Suppressor macrophage treated with lipopolysaccharide for 1 hour (primary cell): ENCODE measurements at places on chromosomes 16 and 17.

- DNase-seq = no peak
Measured at GRCh38 chr16:50945171-50945570, 203.3 kb downstream of the CYLD start.

GRCh38 chr16:70680495-70681381, 5.1 kb downstream of the MTSS2 start:
- no peak for DNase-seq

- no peak for DNase-seq
Measured at GRCh38 chr16:9849697-9850245, 332.5 kb downstream of the GRIN2A start.

DNA sequence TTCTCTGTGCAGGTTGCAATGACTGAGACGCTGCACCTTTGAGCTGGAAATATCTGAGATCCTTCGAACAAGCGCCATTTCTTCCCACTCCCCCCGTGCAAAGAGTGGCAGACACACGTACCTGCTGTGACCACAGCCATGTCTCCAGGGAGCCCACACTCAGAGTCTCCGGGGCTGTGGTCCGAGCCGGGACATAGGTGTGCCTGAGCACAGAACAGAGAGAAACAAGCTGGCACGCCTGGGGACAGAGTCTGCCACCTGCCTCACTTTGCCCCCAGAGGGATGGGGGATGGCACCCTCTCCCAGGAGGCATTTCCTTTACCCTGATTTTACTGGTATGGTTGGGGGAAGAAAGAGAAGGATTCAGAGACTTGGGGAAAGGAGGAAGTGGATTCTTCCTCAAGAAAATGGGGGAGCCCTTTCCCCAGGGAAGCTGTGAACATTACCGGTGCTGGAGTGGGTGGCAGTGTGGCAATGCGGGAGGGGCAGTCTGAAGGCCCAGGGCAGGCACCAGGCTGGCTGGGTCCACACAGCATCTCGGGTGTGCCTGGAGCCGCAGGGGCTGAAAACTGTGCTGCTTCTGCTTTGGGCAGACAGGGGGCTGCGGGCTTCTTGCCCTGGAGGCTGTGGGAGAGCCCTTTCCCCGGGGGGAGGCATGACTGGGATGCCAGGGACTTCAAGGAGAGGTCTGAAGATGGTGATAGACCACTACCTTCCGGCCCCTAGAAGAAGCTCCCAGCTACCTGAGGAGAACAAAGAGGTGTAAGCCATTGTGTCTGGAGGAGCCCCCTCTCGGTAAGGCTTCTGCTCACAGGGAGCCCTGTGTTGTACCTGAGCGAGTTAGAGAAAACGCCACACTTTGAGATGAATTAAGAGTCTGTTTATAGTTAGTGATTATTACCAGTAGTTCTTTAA, 6.6 kb upstream of the PIK3R6 start:
- DNase-seq = no peak

DNA sequence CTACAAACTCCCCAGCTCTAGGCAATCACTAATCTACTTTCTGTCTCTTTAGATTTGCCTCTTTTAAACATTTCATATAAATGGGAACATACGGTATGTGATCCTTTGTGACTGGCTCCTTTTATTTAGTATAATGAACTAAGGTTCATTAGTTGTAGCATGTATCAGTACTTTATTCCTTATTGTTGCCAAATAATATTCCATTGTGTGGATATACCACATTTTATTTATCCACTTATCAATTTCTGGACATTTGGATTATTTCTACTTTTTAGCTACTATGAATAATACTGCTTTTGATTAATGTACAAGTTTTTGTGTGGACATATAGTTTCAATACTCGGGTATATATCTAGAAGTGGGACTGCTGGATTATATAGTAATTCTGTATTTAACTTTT, 7.9 kb downstream of the DDX19B start:
- no peak for DNase-seq

GRCh38 chr17:27575096-27575911, 55.7 kb upstream of the LGALS9 start:
- no peak for DNase-seq

DNA sequence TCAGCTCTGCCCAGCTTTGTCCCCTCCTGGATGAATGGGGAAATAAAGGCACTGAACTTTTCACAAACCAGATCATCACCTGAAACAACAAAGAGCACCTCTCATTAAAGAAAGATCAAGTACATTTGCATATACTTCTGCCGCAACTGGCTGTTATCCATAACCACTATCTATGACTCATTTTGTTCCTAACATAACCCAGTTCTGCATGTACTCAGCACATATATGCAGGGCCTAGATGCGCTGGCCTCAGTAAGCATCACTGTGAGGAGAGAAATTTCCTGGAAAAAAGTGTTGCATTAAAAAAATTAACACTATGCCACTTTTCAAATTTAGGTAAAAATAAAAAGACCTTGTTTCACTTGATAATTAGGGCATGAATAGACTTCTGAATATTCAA, 1718.4 kb downstream of the TP53TG3F start:
- DNase-seq = no peak

- no peak for DNase-seq
Measured at GRCh38 chr16:69114346-69114975, 9.0 kb downstream of the HAS3 start.

DNA sequence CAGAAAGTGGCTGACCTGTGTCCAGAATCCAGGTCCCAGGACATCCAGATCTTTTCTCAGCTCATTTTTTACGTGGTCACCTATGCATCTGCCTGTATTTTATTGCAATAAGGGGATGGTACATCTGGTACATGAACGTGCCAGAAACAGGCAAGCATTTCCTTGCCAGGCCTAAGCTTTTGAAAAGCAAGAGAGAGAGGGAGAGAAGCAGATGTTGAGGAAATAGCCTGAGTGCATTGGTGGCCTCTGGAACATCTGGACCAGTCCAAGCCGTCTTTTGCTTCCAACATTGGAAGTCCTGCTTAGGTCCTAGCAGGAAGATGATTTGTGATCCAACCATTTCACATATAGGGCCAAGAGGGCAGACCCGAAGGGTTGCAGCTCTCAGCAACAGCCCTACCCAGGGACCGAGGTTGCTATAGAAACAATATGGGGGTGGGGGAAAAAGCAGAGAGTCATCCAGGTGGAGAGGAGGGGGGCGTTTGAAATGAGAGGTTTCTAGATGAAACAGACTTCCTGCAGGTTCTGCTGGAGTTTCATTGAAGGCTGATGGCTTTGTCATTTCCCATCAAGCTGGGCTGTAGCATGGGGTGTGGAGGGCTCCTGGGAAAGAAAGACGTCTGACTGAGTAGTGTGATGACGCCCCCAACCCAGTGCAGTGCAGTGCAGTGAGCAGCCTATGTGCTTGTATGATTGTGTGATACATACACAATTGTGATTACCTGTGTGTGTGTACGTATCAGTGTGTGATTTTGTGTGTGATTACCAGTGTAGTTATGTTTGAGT, 61.6 kb downstream of the SHISA6 start:
- DNase-seq = no peak

GRCh38 chr16:9092282-9092977, 986 bp downstream of the HAPSTR1 start:
- no peak for DNase-seq

- no peak for DNase-seq
Measured at GRCh38 chr16:88521674-88522073, 48.5 kb upstream of the ZC3H18 start.

GRCh38 chr16:28845761-28846079, 428 bp downstream of the TUFM start:
- no peak for DNase-seq

DNA sequence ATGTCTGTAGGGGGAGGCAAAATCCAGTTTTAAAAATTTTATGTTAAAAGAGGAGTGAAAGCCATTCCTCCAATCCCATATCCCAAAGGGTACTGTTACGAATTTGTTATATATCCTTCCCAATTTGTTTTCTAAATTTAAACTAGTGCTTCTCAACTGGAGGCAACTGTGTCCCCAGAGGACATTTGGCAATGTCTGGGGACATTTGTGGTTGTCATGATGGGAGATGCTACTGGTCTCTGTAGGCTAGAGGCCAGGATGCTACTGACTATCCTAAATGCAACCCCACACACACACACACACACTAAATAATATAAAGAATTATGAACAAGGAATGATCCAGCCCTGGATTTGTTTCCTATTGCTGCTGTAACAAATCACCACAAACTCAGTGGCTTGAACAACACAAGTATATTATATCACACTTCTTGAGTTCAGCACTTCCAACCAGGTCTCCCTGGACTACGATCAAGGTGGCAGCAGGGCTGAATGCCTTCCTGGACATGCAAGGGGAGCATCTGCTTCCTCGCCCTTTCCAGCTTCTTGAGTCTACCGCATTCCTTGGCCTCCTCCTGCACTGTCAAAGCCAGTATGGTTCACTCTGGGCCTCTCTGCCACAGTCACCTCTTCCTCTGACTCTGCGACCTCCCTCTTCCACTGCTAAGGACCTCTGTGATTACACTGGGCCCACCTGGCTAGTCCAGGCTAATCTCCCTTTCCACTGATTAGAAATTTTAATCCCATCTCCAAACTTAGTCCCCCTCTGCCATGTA, 30.1 kb downstream of the ARHGAP17 start:
- no peak for DNase-seq

DNA sequence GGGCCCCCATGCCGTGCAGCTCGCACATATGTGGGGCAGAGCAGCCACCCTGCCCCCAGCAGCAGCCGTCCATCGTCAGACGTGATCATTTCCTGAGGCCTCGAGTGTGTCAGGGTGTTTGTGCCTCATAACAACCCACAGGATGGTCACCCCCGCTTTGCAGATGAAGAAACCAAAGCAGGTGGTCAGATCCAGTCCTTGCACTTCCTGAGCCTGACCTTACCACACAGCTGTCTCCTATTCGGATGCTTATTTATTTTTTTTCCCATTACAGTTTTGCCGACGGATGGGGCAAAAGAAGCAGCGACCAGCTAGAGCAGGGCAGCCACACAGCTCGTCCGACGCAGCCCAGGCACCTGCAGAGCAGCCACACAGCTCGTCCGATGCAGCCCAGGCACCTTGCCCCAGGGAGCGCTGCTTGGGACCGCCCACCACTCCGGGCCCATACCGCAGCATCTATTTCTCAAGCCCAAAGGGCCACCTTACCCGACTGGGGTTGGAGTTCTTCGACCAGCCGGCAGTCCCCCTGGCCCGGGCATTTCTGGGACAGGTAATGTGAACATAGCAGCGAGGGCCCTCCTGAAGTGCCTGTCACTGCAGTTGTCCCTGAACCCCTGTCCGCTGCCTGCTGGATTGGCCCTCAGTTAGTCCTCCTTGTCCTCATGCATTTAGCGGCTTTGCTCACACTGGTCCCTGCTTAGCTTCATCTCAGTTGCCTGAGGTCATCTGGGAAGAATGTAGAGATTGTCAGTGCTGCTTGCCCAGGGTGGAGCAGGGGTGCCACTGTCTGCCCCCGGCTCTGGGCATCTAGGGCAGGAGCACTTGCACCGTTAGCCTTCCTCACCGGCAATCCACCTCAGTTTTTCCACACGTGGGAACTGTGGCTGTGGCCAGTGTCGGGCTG, 1.4 kb downstream of the MPG start:
- DNase-seq = peak; percentile 28

DNA sequence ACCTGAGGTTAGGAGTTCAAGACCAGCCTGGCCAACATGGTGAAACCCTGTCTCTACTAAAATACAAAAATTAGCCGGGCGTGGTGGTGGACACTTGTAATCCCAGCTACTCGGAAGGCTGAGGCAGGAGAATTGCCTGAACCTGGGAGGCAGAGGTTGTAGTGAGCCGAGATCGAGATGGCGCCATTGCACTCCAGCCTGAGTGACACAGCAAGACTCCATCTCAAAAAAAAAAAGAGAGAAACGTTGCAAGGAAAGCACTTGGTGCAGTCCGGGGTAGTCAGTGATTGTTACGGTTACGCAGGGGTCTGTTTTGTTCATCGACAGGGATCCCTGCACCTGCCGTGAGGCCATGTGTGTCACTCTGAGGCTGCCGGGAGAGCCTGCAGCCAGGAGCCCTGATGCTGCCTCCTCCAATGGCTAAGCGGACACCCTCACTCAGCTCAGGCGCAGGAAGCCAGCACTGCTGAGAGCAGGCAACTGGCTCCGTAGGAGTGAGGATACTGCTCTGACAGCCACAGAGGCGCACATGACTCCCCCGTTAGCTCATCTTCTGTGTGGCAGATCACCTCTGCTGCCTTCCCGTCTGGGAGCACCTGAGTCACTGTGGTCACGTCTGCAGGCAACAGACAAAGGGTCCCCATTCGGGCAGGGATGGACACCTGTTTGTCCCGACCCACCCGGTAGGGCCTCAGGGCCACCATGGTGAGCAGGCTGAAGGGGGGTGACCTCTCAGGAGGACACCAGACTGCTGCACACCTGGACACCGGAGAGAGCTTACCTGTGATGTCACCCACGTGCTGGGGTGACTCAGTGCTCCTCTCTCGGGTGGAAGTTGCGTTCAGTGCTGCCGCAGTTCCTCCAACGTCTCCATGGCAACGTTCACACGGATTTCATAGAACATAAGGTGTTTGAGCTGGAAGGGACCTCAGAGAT, 5.2 kb upstream of the RAB26 start:
- no peak for DNase-seq

- no peak for DNase-seq
Measured at GRCh38 chr16:7716660-7717550, 384.3 kb downstream of the RBFOX1 start.

DNA sequence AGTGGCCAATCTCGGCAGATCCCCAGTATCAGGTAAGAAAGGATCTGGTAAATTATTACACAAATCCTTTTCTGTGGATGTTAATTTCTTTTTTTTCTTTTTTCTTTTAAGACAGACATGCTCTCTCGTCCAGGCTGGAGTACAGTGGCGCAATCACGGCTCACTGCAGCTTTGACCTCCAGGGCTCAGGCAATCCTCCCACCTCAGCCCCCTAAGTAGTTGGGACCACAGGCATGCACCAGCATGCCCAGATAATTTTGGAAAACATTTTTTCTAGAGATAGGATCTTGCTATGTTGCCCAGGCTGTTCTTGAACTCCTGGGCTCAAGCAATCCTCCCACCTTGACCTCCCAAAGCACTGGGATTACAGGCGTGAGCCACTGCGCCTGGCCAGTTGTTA, 54.0 kb downstream of the GAS7 start:
- no peak for DNase-seq

DNA sequence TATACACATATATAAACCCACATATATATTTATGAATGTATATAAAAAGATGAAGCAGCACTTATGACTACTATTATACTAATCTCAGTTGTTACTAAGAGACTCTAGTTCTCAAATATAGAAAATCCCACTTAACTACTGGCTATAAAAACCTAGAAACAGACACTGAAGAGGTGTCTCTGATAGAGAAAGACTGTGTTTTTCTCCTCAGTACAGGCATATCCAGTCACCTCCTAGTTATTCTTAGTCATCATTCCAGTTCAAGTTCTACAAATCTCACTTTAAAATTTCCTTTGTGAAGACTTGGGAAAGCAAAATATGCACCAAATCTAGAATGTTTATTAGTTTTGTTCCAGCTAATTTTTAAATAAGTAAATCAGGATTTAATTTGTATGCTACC, 93.9 kb downstream of the STH start:
- no peak for DNase-seq

DNA sequence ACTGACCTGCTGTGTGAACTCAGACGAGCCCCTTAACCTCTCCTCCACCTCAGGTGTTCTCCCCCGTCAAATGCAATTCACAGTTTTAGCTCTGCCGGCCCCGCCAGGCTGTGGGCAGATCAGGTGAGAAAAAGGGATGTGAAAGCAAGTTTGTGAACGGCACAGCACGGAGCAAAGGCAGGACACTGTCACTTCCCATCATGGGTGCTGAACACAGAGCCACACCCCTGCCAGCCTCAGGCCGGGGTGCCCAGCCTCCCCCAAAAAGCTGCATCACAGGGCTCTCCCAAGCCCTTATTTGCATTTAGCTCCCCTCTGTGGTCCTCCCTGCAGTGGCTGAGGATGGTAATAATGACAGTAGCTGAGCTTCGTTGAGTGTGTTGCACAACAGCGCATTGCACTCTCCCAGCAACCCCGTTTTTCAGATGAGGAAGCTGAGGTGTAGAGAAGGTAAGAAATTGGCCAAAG, 88.8 kb upstream of the TNRC6C start:
- peak; percentile 80 for DNase-seq
